ENCODE measurements at places on chromosomes 16 and 17. TPM values are rescaled to one million over a fixed set of nuclear protein-coding genes. Genes with fewer than 3 reads are reported as not detected.

Gene SLC5A10
- not detected for total RNA-seq

DNA sequence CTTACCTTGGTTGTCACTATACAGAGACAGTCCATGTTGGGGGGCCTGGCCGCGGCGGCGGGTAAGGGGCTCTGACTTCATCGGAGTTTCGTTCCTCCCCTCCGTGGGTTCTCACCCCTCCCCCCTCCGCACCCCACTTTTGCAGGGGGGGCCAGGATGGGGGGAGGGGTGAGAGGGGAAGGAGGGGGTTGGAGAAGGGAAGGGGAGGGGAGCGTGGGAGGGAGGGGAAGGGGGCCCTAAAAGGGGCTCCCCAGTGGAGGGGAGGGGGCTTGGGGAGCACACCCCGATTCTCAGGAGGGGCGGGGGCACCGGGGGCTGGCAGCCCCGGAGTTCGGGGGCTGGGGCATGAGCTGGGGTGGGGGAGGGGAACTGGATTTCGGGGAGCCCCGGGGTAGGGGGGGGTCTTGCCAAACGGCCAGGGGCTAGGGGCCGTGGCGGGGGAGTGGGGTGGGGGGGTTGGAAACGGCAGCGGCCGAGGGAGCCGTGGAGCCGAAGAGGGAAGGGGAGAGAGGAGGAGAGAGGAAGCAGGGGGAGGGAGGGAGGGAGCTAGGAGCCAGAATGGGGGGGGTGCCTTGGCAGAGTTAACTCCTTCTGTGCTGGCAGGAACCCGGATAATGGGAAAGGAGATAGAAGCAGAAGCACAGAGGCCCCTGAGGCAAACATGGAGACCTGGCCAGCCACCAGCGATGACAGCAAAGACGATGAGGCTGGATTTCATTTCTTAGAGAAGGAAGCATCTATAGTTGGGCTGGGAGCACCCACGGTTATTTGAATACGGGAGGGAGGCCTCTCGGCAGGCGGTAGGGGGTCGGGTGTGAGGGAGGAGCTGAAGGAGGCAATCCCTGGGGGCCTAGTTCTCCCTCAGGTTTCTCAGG is 2.3 kb downstream of the DLG4 start:
- DNase-seq, result peak; percentile 64

GRCh38 chr16:66845791-66846221 is 1.6 kb downstream of the CA7 start:
- DNase-seq, result peak; percentile 84

DNA sequence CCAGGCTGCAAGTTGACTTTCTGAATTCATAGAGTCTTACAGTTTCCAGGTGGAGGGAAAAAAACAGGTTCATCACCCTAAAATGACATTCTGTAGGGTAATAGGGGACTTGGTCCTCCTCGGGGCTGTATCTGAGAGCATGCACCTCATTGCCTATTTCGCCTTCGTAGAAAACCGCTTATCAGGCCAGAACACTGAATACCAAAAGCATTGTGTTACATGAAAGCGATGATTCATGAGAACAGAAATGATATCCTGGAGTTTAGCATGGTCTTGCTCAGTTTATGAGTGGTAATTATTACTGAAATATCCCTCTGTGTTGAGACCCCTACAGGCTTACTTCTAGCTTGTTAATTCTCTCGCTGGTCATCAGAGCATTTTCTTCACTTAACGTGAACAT is 61.4 kb upstream of the ARHGAP44 start:
- DNase-seq, result no peak

DNA sequence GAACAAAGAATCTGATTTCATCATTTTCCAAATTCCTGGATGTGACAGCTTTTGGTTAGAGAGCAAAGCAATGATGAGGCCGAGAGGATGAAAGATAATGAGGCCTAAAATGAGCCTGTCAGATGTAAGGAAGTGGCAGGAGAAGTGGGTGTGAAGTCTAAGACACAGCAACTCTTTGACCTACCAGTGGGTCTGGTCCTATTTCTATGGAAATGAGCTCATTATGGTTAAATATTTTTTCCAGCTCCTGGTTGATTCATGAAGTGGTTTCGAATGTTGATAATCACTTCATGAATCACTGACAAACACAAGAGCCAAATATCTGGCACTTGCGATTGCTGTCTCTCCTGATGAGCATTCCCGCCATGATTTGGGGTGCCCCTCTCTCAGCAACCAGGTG is 273.3 kb upstream of the CDH5 start:
- no peak for DNase-seq

DNA sequence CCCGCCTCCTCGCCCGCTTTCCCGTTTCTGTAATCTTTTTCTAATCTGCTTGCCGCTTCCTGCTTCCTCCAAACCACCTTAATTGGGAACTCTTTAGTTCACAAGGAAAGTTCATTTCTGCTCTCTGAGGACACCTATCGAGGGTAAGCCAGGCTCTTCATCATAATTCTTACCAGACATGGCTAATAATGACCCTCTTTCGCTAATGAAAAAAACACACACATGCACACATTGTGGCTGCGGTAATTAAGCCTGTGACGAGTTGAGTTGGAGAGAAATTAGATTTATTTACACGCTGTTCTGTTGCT is 100.6 kb downstream of the ZNF423 start:
- DNase-seq, result no peak

DNA sequence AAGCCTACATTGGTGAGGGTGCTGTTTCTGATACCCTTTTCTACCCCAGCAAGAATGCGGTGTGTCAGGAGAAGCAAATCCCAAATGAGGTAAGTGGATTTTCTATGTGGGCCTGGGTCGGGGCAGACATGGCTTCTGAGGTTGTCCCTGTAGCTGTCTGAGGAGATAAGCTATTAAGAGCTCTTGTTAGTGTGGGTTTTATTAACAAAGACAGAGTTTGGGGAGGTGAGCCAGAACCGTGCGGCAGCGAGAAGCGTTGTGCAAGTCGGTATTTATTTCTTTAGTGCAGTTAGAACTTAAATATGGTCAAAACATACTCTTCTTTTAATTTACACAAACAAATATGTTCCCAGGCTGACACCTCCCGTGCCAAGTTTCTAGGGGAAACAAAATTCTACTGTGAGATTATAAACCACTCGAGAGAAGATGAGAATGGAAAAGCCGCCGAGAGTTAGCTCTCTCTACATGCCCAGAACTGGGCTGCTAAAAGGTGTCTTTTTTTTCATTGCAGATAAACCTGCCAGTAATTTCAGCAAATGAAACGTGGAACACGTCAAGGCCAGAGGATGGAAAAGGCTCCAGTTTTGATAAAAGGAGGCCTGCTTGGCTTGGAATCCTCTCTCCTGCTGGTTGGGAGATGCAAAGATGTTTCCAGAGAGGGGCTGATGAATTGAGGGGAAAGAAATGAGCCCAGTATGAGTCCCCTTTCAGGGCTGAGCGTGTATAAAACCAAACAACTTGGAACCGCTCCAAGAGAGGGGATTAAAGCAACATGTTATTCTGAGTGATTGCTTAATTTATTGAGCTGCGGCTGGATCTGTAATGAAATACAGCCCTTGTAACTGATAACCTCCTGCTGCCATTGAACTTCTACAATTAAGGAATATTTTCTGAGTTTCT is 254.6 kb downstream of the MRTFB start:
- DNase-seq, result no peak

DNA sequence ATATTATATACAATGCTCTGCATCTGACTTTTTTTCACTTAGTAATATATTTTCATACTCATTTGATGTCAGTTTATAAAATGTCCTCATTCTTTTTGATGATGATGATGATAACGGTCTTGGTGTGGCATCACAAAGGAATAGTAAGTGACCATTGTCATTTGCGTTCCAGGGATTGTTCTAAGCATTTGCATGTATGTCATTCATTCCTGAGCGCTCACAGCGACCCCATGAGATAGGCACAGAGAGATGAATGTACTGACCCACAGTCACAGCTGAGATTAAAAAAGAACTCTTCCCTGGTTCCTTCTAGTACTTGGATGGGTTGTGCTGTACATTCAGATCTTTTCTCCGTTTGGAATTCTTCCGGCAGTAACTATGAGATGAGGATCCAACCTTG is 21.2 kb upstream of the MSI2 start:
- DNase-seq, result no peak

Measured in LHCN-M2 (cell line).